Stimulated activated CD4-positive, alpha-beta T cell treated with anti-CD3 and anti-CD28 coated beads, Interleukin-1b, Interleukin-23, amount 100 ng/mL, for 48 hours (primary cell): ENCODE measurements at places on chromosomes 1 and 21.

GRCh38 chr1:206782448-206782847 is 10.2 kb upstream of the IL10 start:
- no peak for DNase-seq

DNA sequence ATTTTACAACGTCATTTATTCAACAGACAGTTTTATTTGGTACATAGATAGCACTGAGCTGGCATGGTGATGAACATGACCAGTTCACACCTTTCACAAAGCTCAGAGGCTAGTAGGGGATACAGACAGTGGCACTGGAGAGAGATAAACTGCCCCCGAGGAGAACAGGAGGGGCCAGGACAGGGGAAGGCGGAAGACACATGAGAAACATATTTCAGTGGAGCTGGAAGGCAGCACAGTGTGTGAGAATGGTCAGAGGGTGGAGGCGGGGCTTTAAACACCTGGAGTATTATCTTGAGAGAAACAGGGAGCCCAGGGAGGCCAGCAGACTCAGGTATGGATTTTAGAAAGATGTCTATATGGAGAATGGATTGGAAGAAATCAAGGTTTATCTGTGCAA is 49.5 kb downstream of the CHML start:
- DNase-seq: no peak

- DNase-seq: no peak
Measured at GRCh38 chr1:31600641-31601040, 16.8 kb upstream of the HCRTR1 start.

GRCh38 chr21:38773099-38774061 is 32.3 kb upstream of the ETS2 start:
- DNase-seq: peak; percentile 58

DNA sequence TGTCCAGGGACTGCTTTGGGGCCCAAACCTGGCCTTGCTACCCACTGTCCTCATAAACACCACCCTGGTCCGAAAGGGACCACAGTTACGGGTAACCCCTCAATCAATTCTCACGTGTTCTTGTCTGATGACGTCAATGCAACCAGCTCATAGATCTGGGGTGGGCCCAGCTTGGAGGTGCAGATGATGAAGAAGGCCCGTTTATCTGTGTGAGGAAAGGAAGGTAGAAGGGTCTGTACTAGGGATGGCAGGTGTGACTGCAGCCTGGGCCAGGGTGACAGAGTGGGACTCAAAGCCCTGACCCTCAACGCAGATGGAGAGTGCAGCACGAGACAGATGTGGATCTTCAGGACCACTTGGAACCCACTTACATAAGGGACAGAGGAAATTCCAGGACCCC is 22.1 kb downstream of the LRRC71 start:
- no peak for DNase-seq

DNA sequence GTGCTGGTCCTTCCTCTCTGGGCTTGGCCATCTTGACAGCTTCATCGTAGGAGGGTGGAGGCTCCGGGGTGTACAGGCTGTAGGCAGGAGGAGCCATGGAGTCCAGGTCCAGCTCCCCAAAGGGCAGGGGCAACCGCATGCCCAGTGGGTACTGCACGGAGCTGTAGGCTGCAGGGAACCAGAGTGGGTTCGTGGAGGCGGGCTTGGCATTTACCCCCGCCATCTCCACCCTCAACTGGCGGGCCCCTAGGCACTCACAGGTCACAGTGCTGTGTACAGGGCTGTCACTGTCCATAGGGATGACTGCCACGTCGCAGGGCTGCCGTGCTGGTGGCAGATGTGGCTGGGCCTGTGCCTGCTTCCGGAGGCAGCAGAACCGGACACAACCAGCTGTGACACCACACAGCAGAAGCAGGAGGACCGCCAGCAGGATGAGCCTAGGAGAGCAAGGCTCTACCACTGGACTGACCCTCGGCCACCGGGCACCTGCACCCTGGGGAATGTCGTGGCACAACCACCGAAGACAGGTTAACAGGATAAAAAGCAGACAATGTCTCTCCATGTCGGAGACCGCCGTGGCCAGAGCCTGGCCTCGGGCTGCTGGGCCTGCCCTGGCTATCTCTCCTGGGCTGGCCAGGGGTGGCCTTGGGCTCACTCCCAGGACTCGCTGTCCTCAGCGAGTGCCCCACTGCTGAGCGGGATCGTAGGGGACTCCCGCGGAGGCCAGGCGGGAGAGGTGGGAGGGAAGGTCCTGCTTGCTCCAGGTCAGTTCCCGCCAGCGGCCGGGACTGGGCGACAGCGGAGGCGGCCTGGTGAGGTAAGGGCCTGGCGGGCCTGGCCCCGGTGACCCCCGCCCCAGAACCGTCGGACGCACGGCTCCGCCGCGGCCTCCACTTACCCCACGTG is 831 bp downstream of the TMEM52 start:
- no peak for DNase-seq

- no peak for DNase-seq
Measured at GRCh38 chr1:204574865-204575163, 58.6 kb downstream of the MDM4 start.

DNA sequence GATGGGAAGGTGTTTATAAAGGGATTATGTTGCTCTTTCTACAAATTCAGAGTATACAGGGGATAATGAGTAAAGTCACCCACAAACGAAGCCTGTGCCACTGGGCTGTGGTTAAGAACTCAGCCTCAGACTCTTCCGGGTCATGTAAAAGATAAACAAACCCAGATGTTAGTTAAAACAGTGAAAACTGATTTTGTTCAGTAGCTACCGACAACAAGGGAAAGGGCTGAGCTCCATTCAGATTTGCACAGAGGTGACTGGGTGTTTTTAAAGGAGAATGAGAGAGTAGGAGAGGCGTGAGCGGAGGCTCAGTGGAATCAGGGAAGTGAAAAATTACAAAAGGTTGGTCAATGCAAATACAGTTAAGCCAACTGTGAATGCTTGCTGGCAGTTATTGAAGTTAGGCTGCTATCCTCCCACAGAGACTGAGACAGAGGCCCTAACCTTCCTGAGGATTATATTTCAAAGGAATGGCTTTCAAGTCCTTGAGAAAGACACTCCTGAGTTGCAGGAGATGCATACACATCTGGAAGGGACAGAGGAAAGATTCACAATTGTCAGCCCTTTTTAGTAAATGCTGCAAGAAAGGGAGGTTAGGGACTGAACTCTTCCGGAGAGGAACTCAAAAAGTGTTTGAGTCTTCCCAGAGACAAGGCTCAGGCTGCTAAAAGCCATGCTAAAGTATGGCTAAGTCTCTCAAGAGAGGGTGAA is 29.9 kb upstream of the SAMD13 start:
- no peak for DNase-seq

DNA sequence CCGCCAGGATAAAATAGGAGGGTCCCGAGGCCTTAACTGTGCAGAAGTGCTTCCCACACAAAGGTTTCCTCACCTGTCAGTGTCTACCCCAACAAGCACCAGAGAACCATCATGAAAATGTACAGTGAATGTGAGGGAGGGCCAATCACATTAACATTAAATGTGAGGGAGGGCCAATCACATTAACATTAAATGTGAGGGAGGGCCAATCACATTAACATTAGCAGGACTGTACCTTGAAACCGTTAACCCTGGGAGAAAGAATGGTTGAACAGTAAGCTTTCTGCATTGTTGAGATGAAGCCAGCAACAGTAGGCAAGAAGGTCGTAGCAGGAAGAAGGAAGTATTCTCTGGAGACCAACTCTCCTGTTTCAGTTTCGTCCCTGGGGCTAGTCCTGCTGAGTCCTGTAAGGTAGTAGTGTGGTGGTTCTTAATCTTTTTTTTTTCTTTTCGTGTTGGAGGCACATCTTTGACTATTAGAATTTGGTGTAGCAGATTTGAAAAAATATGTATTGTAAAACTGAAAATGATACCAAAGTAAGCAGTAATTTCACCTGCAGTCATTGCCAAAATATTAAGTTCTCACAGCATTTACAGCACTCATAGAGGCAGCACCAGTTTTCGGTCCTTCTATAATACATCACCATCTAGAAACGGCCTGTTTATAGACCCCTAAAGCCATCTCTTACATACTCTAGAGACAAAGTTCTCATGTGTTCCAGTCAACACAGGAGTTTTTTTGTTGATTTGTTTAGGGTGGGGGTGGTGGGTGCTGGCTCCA is 98.6 kb upstream of the PPP2R5A start:
- DNase-seq: no peak

DNA sequence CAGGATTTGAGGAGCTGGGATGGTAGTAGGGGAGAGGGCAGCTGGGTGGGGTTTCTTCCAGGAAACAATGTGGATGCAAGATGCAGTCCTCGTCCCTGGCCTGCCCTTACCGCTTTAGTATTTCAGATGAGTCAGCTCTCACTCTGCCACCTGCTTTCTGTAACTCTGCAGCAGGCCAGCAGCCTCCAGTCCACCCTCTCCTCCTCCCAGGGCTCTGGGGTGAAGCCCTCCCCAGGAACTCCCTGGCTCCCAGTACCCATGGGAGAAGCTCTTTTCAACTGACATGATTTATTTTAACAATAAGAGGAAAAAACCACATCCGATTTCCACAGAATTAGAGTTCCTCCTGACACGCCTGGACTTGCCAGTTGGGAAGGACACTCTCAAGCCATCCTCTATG is 39.0 kb upstream of the IL20 start:
- DNase-seq: no peak

DNA sequence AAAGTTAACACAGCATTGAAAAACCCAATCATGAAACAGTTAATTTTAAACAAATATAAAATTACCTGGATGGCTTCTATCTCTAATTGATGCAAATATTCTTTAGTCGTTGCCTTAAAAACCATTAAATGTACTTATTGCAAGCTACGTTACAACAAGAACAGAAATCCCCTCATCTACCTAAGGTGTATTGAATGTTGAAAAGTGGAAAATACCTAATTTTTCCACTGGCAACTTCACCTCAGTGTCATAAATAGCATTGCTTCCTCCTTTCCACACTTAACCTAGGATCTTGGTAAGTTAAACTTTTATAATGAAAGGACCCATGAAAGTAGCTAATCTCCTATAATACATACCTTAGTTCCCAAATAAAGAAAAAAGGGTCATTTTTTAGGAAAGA is 5.4 kb downstream of the GADD45A start:
- DNase-seq: no peak

DNA sequence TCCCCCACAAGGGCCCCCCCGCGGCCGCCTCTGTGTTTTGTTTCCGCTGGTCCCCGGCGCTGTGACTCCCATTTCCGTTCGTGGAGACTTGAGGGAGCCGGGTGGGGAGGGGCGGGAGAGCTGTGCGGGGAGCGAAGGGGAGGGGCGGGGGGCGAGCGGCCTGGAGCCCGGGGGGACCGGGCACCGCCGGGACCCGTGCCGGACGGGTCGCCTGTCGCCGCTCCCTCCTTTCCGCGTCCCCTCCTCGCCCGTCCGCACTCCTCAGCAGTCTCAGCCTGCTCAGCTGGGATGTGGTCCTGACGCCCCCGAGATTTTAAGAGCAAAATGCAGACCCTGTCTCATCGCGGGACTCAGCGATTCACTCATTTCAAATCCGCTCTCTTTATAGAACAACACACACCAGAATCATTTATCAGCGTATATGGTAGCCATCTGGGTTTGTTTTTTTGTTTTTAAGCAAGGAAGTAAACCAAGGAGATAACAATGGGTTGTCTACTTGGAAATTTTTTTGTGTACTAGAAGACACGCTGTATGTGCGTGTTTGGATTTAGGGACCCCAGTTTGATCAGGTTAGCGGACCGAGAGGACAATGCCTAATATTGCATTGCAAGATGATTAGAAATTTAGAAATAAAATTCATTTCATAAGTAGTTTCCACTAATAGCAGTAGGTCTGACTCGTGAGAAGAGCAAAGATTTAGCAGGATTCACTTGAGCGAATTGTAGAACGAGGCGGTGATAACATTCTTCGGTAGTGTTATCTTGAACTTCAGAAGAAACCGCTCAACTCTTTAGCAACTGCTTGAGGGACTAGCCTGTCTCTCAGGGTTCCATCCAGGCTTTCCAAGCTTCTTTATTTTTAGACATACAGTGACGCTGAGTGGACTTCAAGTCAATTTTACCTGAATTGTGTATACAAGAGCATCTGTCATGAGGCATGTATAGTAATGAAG is 1.1 kb downstream of the GABPA start:
- peak; percentile 78 for DNase-seq

- DNase-seq: no peak
Measured at GRCh38 chr1:208169081-208169879, 74.9 kb downstream of the PLXNA2 start.

DNA sequence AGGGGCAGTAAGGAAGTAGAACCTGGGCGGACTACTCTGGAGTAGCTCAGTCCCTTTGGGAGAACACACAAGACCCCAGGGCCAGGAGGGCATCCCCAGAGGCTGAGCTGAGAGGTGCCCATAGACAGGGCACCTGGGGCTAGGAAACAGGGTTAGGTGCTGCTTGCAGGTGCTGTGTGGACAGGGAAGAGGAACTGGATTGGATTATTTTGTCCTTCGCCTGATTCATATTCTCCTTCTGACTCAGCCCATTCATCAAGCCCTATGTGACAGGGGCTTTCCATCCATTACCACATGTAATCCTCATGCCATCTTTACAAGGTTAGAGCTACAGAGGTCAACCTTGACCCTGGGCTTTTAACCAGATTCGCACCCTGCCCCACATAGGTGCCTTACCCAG is 183.9 kb downstream of the C1orf94 start:
- DNase-seq: no peak

GRCh38 chr1:162006081-162006480 is 17.6 kb downstream of the OLFML2B start:
- no peak for DNase-seq

GRCh38 chr21:37281993-37282392 is 14.9 kb upstream of the VPS26C start:
- DNase-seq: no peak

- no peak for DNase-seq
Measured at GRCh38 chr1:206833106-206833680, 32.2 kb upstream of the IL20 start.

DNA sequence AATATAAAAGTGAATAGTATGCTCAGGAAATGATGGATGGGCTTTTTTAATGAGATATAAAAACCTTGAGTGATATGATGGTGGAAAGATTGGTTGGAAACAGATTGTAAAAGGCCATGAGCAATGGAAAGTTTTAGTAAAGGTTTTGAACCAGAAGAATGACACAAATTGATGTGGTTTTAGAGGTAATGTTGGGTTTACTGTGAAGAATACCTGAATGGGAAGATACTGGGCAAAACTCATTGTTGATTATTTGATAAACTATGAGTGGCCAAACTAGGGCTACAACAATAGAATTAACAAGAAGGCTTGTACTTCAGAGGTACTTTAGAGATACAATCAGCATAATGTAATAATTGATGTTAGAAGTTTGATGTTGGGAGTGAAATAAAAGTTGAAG is 108.5 kb downstream of the PTGS2 start:
- no peak for DNase-seq

DNA sequence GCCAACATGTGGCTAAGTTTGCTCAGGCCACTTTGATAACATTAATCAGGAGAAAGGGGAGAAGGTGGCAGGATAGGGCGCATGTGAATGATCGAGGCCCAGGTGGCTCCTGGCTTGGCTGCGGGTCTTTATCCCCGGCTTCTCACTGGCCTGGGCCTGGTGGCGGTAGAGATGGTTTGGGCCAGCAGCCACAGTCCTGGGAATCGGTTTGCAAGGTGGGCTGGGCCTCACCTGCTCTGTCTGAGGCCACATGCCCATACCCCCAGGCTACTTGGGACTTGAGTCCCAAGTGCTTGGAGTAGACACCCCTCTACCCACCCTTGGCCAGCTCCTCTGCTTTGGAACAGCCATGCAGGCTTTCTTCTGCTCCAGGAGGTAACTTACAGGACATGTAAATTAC is 49.7 kb upstream of the DISP3 start:
- no peak for DNase-seq

- no peak for DNase-seq
Measured at GRCh38 chr1:29936031-29936544, 699.8 kb downstream of the PTPRU start.
